ENCODE measurements at places on chromosomes 5 and 9.
A peak's percentile ranks its signal among the peaks of the same experiment; 100 is the strongest.

GRCh38 chr5:177449140-177450061 is 2.8 kb downstream of the PRR7 start:
- no peak for DNase-seq

- no peak for DNase-seq
Observed at GRCh38 chr5:179668391-179668790, 12.4 kb downstream of the CBY3 start.

DNA sequence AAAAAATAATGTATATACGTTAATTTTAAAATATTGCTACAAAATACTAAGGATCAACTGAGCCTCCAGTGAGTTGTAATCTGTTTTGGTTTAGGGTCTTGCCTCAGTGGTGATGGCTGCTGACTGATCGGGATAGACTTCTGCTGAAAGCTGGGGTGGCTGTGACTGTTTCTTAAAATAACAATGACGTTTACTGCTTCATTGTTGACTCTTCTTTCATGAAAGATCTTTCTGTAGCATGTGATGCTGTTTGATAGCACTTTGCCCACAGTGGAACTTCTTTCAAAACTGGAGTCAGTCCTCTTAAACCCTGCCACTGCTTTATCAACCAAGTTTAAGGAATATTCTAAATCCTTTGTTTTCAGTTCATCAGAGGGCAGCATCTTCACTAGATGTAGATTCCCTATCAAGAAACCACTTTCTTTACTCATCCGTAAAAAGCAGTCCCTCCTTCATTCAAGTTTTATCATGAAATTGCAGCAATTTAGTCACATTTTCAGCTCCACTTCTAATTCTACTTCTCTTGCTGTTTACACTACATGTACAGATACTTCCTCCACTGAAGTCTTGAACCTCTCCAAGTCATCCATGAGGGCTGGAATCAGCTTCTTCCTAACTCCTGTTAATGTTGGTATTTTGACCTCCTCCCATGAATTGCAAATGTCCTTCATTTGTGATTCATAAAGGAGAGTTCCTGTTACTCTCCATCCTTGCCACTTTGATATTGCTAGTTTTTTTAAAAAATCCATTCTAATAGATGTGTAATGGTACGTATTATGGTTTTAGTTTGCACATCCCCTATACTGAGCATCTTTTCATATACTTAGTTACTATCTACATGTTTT is 41.5 kb upstream of the PTPDC1 start:
- no peak for DNase-seq

DNA sequence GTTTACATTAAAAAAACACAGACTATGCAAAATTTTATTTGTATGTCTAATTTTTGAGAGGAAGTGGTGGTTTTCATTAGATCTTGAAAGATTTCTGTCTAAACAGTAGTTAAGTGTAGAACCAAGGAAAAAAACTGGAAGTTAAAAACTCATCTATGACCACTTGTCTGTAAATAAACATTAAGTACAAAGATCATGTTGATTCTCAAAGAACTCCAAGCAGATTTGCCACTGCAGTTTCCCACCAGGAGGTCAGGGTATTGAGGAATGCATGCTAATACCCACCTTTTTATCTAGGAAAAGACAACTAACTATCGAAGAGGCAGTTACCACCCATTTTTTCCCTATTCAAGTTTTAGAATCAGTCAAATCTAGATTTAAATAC is 1.9 kb downstream of the STOM start:
- no peak for DNase-seq

- no peak for DNase-seq
Observed at GRCh38 chr9:123099042-123099441, 65.6 kb downstream of the GPR21 start.

GRCh38 chr9:129141066-129142041 is 30.1 kb downstream of the PTPA start:
- DNase-seq, result peak; percentile 69

- no peak for DNase-seq
Observed at GRCh38 chr9:90070056-90070455, 465.2 kb downstream of the GADD45G start.

GRCh38 chr9:123309611-123310010 is 41.2 kb upstream of the STRBP start:
- DNase-seq, result no peak

DNA sequence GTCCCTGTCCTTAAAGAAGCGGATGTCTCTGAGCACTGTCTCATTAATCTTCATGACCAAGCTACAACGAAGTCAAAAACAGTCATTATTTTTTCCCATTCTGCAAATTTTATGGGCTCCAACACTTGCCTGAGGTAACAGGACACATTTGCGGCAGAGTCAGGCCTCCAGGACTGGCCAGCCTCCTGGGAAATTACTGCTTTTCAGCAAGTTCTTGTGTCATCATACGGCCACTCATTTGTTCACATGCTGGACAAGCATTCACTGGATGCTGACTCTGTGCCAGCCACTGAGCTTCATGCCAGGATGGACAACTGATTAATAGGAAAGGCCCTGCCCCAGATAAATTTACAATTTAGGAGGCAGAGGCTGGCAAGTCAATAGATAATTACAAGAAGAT is 305.7 kb downstream of the ACTL7B start:
- DNase-seq, result no peak

- DNase-seq, result no peak
Observed at GRCh38 chr9:70085241-70085640, 41.6 kb downstream of the MAMDC2 start.

GRCh38 chr9:94948567-94949235 is 222.2 kb downstream of the AOPEP start:
- no peak for DNase-seq

DNA sequence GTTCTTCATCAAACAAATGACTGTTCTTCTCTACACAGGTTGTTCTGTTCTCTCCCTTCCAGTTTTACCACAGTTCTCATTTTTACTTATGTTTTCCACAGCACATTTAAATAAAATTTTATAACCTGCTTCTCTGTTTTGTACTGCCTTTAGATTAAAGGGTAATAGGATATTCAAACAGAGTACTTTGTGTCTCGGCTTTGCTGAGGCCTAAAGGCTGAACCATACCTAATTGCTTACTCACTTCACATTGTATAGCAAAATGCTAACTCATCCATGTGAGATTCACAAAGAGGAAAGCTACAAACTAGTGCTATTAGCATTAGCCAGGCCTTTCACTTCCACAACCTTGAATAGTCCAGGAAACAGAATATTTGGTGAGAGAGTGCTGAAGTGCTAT is 200.3 kb downstream of the TRPM3 start:
- DNase-seq, result no peak

DNA sequence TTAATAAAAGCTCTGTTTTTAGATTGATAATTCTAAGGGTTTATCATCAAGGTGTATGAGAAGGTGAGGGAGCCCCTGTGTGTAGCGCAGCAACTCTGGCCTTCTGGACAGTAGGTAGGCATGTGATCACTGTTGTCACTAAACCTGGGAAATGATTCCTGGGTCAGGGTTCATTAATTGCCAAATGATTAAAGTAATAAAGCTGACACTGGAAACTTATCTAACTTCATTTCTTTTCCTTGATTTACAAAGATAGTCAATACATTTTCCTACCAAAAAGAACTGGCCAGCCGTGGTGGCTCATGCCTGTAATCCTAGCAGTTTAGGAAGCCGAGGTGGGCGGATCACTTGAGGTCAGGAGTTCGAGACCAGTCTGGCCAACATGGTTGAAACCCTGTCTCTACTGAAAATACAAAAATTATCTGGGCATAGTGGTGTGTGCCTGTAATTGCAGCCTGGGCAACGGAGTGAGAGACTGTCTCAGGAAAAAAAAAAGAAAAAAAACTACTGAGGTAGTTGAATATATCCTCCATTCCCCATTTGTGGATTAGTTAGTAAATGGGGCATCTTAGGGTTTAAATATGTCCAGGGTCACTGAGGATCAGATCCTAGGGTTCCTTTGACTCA is 2.4 kb downstream of the EHMT1 start:
- no peak for DNase-seq

DNA sequence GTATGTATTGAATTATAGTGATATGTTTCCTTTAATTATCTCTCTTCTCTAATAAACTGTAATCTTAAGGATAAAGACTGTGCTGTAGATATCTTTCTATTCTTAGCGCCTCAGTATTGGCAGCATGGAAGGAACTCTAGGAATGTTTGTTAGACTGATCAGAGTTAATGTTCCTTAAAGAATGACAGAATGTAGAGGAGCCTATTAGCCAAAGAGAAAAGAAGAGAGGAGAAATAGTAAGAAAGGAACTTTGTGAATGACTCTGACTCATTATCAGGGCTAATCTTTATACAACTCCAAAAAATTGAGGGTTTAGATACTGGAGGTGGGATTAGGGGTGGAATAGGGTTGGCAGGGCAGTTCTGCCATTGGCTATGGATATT is 59.0 kb upstream of the NUDT12 start:
- DNase-seq, result no peak

GRCh38 chr9:3865141-3865772 is 339.5 kb upstream of the RFX3 start:
- DNase-seq, result no peak

GRCh38 chr5:83059341-83059740 is 17.9 kb downstream of the TMEM167A start:
- no peak for DNase-seq

DNA sequence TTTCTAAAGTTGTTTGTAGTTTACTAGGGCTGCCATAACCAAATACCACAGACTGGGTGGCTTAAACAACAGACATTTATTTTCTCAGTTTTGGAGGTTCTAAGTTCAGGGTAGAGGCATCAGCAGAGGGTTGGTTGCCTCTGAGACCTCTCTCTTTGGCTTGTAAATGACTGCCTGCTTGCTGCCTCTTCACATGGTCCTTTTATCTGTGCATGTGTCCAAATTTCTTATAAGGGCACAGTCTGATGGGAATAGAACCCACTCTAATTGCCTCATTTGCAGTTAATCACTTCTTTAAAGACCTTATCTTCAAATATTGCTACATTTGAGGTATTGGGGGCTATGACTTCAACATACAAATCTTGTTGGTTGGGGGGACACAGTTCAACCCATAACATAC is 36.8 kb downstream of the GPBP1 start:
- DNase-seq, result no peak

DNA sequence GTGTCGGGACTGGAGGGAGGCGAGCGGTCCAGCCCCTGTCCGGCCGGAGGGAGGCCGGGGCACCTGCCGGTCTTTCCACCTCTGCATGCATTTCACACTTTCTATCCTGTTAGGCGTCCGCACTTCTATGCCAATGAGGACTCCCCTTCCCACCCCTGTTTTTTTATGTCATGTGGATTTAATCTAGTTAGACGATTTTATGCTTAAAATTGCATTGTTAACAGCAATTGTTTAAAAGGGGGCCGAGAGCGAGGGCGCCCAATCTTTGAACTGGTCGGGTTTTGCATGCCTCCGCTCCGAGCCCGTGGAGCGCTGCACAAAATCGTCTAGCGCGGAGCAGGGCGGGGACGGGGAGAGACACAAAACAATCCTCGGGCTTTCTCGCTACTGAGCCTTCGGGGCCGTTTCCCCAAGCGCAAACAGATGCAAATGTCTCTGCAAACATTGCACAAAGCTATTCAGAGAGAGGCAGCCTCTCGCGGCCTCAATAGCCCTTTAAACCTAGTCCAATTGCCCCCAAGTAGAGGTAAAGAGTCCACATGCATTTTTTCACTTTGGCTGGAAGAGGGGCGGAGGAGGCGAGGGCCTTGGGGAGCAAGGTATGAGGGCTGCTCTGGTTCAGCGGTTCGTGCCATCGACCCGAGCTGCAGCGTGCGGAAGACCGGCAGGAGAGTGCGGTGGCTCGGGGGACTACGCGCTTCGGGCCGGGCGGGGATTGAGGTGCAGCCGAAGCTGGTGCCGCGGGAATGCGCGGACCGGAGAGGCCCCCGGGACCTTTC is 37.5 kb upstream of the TIFAB start:
- no peak for DNase-seq

GRCh38 chr9:128159522-128159783 is 612 bp upstream of the BBLN start:
- DNase-seq, result no peak

DNA sequence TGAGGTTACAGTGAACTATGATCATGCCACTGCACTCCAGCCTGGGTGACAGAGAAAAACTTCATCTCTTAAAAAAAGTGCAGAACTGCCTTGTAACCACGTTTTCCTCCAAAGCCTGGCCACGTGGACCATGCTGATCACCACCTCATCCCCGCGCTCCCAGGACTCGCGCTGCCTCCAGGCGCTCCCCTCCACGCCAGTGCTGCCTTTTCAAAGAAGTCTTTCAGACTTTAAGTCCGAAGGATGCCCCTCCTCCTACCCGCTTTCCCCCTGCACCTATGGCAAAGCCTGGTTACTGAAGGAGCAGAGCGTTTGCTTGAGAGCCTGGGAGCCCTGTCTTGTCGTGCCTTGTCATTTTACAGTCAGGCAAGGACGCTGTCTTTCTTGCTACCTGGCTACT is 43.8 kb downstream of the HABP4 start:
- no peak for DNase-seq

DNA sequence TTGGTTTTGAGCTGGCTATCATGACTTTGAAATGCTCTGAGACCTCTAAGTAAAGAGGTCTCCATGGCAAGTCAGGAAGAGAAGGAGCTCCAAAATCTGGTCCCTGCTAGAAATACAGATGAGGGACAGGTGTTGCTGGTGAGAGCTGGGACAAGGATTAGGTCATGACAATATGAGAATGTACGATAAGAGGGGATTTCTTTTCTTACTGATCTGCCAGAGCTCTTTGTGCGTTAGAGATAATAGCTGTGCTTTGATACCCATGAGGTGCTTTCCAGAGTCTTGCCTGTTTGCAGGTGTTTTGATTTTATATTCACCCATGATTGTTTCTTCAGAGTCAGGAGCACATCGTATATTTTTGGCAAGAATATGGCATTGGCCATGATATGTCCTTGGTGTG is 56.5 kb downstream of the ANKRD33B start:
- DNase-seq, result no peak

DNA sequence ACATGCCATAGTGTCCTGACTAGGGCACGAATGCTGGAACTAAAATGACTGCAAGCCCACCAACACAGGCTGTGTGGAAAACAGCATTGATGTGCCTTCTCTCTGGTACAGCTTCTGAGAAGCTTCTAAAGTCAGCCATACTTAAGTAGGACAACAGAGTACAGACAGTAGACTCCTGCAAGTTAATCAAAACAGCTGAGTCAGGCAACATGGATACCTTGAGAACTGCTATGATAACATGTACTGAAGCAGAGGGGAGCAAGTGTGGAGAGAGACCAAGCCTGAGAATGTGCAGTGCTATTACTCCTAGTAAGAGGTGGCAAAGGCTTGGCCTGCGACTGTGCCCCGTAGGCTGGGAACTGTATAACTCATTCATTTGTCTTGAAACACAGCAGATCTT is 2.5 kb downstream of the ISCA1 start:
- no peak for DNase-seq

DNA sequence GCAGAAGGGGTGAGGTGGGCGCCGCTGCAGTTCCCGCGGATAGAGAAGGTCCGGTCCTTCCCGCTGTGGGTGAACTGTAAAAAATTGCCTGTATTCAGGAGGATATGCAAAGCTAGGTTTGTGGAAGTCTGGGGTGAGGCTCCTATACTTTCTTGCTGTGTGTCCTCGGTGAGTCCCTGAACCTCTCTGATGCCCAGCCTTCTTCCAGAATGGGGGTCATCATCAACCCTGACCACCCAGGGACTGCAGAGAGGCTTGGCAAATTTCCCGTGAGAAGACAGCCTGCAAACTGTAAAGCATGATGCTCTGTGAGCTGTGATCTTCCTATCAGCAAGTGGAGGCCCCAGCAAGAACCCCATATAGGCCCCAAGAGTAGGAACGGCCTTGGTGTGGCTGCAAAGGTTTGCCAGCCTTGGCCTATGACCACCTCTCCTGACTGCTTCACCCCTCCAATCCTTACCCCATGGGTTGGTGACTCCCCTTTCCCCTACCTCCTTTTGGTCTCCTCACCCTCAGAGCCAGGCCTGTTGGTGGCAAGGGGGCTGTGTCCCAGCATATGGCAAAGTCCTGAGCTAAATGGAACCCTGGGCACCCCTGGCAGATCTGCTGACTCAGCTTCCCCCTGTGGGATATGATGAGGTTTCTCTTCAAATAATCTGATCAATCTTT is 760 bp downstream of the ALDH1B1 start:
- no peak for DNase-seq
